ENCODE measurements at places on chromosomes 4 and X.

DNA sequence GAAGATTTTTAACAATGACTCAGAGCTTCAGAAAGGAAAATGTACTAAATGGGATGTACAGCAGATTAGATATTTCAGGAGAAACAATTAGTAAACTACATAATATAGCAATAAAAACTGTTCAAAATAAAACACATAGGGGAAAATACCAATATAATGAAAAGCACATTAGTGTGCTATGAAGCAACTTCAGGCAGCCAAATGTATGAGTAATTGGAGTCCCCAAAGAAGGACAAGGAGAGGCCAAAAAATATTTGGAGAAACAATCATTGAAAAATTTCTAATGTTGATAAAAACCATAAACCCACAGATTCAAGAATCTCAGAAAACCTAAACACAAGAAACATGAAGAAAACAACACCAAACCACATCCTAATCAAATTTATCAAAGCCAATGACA is 129.3 kb upstream of the CHRDL1 start:
- DNase-seq = no peak

DNA sequence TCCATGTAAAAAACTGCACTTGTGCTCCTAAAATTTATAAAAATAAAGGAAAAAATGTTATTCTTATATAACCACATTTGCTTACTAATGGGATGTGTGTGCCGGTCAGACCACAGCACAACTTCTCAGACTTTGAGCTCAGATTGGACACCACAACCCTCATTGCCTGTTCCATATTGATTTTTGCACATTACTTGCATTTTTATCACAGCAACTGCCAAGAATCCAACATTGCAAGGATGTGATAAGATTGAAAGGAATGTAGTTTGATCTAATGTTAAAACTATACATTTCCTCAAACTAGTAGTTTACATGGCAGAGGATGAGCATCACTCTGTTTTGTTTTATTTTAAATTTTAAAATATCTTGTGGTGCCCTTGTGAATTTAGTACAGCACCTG is 227.8 kb downstream of the KDR start:
- no peak for DNase-seq

- no peak for DNase-seq
Measured at GRCh38 chr4:82045267-82045666, 328.5 kb downstream of the HNRNPD start.

DNA sequence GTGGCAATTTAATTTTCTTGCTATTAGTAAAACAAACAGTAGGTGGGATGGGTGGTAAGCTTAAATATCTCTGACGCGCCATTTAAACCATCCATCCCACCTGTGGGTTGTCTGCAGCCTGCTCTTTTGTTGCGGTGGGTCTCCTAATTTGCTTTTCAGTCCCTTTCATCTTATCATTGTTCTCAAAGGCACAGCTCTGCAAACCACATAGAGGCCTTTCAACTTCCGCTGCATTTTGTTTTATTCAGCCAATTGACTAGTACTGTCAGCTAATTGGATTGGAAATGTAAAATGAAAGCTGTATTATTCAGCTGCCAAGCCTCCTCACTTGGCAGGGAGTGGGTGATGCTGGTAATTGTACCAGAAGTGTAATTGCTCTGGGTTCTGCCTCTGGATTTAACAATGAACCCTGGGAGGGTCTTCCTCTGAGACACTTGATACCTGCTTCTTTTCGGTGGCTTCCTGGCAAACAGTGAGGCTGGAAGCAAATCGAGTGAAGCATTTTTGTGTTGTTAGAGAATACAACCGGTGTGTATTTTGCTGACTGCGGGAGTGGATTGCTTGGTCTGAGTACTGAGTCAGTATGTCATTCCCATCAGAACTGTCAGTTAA is 165.6 kb downstream of the FRAS1 start:
- no peak for DNase-seq

DNA sequence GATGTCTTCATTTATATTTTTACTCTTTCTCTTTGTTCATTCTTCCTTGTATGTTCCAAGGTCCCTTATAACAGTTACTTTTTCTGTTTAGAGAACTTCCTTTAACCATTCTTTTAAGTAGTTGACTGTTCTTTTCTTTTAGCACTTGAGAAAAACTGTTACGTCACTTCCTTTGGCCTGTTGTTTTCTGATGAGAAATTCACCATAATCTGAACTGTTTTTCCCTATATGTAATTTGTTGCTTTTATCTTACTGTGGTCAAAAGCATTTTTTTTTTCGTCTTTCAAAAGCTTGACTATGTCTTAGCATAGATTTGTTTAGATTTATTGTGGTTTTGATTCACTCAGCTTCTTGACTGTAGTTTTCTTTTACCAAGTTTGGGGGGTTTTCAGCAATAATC is 1660.3 kb upstream of the PCDH10 start:
- DNase-seq = no peak

GRCh38 chr4:155943605-155944291 is 9.9 kb downstream of the CTSO start:
- no peak for DNase-seq

- DNase-seq = no peak
Measured at GRCh38 chr4:152591396-152591795, 55.5 kb upstream of the FBXW7 start.

DNA sequence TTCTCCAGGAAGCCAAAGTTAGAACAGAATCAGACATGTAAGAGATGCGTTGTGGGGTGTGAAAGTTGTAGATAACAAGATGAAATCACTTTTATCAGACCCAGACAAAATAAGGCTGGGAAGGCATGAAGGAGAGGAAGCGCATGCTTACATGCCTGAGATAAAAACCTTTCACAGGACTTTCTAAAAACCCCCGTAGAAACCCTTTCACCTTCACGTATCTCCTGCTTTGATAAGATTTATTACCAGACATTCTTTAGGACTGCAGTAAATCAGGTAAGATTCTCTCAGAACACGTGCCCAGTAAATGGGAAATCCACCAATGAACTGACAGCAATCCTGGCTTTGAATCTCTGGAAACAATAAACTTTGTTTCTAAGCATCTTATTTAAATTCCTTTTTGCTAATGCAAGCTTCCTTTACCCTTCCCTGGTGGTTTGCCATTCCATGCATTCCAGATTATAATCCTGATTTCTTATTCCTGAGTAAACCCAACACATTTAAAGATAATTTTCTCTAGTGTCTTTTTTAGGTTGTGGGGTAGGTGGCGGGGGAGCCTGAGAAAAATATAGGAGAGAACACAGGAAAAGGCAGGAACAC is 254.6 kb upstream of the LDB2 start:
- DNase-seq = no peak

Measured in CD4-positive, alpha-beta T cell treated with Interleukin-15 for 1 hour (primary cell).